ENCODE measurements at places on chromosomes 3 and 15. TPM values are rescaled to one million over a fixed set of nuclear protein-coding genes. Genes with fewer than 3 reads are reported as not detected.

- DNase-seq, result no peak
Observed at GRCh38 chr3:187737368-187738070, 7.7 kb downstream of the BCL6 start.

- DNase-seq, result no peak
Observed at GRCh38 chr15:95468820-95469219, 861.7 kb upstream of the NR2F2 start.

- no peak for DNase-seq
Observed at GRCh38 chr3:4797201-4797705, 182.0 kb upstream of the BHLHE40 start.

GRCh38 chr3:185176750-185177359 lies 24.0 kb upstream of the C3orf70 start:
- DNase-seq, result no peak

CACNA2D3 gene
- total RNA-seq, result not detected

DTX3L gene
- 13.1 TPM for total RNA-seq
